ENCODE measurements at places on chromosomes 1 and 21.

GRCh38 chr1:212207822-212208520 is 77.2 kb upstream of the PPP2R5A start:
- DNase-seq: no peak

DNA sequence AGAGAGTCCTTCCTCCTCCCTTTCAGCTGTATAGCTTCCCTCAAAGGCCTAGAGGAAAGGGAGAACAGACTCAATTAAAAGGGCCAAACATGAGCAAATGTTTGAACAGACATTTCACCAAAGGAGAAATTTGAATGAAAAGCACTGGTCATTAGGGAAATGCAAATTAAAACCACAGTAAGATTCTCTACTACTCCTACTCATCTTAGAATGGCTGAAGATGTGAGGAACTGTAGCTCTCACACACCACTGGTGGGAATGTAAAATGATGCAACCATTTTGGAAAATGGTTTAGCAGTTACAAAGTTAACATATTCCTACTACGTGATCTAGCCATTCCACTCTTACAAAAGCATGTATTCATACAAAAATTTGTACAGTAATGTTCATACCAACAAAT is 253.0 kb upstream of the HOOK1 start:
- no peak for DNase-seq

DNA sequence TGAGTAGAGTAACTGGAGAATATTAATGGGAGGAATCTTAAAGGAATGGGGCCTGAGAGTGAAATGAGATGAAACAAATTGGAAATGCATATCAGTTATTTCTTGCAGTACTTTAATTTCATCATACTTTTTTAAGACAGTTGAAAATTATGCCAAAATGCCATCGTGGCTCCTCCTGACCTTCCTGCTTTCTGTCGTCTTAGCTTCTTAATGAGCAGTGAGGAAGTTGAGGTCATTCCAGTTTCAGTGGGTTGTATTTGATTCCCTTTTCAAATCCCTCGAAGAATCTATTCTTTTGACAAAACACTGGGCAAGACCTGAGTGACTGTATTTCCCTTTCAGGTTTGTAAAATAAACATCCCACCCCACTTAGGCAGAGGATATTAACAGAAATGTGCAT is 134.9 kb upstream of the MAP1LC3C start:
- DNase-seq: no peak

- DNase-seq: no peak
Observed at GRCh38 chr1:104291156-104291555, 541.5 kb downstream of the AMY1C start.

DNA sequence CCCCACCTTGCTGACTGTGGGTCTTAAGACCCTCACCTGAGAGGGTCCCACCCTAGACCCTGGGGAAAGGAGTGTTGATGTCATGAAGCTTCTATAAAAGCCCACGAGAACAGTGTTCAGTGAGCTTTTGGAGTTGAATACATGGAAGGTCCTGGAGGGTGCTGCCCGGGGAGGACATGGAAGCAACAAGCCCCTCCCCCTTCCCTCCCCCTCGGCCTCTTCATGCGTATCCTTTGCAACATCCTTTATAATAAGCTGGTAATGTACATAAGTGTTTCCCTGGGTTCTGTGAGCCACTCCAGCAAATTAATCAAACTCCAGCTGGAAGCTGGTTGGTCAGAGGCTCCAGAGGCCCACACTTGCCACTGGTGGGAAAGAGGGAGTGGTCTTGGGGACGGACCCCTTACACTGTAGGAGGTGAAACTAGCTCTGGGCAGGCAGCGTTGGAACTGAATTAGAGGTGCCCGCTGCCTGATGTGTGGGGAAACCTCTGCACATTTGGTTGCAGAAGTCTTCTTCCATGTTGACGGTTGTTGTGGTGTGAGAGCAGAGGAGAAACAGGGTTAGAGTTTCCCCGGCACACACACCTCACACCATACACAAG is 14.7 kb upstream of the COL6A1 start:
- no peak for DNase-seq

DNA sequence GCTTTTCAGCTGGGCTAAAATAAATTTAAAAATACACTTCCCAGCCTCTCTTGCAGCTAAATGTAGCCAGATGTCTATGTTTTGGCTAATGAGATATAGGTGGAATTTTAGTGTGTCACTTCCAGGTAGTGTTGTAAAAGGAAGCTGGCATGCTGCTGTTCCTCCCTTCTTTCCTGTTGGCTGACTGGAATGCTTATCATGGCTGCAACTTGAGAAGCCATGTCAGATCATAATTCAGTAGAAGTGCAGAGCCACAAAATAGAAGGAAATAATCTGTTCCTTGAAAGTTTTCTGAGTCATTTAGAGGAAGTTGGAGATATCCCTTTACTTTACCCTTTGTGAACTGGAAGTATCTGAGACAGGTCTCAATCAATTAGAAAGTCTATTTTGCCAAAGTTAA is 10.9 kb upstream of the RBM15 start:
- DNase-seq: no peak

GRCh38 chr1:180997843-180998504 is 24.7 kb downstream of the STX6 start:
- DNase-seq: no peak

DNA sequence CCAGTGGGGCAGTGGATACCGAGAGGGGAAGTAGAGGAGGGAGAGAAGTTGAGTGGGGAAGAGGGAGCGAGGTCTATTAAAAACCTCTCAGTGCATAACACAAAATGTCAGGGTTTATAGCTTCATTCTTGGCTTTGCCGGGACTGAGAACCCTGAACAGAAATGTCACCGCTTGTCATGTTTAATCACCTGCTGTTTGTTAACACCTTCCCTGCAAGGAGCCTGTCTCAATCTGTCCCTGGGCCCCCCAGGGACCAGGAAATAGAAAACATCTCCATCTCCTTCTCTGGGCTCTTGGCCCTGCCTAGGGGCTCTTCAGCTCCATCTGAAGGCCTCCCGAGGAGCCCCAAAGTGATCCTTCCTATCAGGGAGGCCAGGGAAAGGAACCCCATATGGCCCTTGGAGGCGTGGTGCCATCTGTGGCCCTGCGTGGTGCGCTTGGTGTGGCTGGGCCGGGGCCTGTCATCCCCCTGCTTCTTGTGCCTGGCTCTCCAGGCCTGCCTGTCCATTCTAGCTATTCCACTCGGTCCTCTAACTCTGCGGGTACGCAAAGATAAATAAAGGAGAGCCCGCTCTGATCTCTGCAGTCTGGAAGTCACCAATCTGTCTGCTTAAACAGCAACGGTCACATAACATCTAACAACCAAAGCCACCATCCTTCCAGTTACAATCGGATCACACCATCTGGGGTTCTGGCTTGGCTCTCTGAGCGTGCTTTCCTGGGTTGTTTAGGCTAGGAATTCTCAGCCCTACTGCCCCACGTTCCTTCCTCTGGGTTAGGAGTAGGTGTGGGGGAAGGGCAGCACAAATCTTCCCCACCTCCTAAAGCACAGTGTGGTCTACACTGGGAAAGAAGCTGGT is 113.8 kb downstream of the CASZ1 start:
- peak; percentile 16 for DNase-seq

DNA sequence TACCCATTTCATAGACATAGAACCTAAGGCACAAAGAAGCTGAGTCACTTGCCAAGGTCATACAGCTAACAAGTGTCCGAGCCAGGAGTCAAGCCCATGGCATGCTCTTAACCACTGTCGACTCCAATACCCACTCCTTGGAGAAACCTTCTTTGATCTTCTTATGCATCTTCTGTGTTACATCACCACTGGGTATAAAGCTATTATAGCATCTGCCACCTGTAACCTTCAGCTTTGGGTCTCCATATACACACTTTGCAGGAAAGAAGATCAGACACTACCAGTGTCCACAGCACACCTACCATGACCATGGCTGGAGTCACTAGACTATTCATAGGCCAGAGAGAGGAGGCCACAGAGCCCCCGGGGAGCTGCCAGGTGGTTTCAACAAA is 29.1 kb downstream of the GPA33 start:
- DNase-seq: no peak

DNA sequence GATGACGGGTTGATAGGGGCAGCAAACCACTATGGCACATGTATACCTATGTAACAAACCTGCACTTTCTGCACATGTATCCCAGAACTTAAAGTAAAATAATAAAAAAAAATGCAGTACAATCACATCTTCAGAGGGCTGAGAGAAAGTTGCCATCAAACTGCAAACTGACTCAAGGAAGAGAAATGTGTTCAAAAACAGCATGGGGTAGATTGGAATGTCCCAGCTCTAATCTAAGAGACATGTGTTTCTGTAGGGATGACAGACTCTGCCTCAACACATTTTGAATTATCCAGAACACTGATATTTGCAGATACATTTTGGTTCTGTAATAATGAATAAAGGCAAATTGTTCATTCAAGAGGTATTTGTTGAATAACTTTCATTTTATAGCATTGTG is 171.2 kb upstream of the RUNX1 start:
- no peak for DNase-seq

DNA sequence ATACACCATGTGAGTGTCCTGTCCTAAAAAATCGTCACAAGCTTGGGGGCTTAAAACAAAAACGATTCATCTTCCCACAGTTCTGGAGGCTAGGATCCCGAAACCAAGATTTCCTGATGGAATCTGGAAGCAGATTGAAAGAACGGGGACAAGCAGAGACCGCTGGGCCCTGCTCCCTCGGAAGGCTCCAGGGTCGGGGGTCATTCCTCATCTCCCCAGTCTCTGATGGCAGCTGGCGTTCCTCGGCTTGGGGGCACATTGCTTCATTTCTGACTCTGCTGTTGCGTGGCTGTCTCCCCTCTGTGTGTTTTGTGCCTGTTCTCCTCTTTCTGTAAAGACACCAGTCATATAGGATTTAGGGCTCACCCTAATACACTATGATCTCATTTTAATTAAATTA is 114.2 kb upstream of the TMPRSS2 start:
- no peak for DNase-seq
